ENCODE measurements at places on chromosomes 5 and 9.
A peak's percentile ranks its signal among the peaks of the same experiment; 100 is the strongest.

GRCh38 chr5:154968953-154969352 is 28.1 kb downstream of the MRPL22 start:
- DNase-seq, result no peak

DNA sequence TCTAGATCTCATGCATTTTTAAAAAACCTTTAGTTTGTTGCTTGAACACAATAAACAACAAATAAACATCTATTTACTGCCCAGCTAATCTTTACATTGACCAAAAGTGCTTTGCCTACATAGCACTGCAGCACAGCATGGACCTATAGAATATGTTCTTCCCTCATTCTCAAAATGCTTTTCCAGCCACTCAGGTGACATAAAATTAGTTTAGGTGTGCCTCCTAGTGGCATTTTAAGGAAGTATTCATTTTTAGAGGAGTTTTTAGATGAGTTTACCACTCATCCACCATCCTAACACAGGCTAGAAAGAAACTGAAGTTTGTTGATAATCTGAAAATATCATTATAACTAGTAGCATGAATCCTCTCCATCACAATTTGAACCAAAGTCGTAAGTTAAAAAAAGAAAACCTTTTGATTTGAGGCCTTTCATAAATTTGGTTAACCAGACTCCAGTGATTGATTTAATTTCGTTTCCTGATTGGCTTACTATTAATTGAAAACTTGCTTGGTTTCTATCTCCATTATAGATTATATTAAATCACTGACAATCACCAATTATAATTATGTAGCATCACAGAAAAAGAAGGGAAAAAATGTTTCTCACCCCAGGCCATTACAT is 12.6 kb downstream of the PLGRKT start:
- DNase-seq, result no peak

- no peak for DNase-seq
Observed at GRCh38 chr5:58366461-58366860, 93.4 kb downstream of the PLK2 start.

DNA sequence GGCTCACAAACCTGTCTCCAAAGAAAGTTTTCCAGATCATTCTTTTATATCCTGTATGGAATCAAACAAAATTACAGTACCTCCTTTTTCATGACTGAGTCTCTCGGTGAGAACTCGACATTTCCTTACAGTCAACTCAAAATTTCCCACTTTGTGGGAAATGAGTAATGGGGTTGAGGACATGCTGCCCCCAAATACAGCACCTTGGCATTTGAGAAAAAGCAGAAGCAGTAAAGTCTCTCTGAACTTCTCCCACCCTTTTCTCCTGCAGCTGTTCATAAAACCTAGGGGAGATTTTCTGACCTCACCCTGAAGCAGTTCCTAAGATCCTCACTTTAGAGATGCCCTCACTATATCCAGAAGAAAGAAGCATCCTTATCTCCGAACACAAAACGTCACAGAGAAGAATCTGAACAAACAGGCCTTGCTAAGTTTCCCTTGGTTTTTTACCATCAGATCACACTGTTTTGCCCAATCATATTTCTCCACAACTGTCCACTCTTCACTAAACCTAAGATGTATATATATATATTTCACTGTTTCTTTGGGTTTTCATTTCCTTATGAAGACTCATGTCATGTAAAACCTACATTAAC is 96.1 kb upstream of the APC start:
- DNase-seq, result no peak

- DNase-seq, result no peak
Observed at GRCh38 chr5:113053511-113053995, 77.0 kb downstream of the DCP2 start.

GRCh38 chr5:103703617-103704016 is 141.0 kb upstream of the NUDT12 start:
- DNase-seq, result no peak

GRCh38 chr5:121915765-121916164 is 46.0 kb upstream of the SRFBP1 start:
- DNase-seq, result no peak

GRCh38 chr9:82147798-82148425 is 159.3 kb downstream of the SPATA31D1 start:
- DNase-seq, result no peak

GRCh38 chr9:68836788-68837187 is 131.7 kb downstream of the PIP5K1B start:
- DNase-seq, result no peak

DNA sequence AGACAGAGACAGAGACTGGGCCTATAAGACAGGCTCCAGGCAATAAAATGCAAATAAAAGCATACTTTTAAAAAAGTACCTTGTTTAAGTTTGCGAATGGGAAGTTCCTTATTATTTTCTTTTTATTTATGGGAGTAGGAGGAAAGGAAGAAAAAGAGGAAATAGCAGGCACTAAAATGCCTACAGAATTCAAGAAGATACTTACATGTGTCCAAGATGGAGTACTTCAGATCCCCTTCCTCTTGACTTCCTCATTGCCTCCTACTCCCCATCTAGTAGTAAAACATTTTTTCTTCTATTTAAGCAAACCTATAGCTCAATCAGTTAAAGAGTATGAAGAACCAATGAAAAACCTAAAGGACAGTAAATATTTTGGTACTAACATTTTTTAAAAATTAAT is 24.8 kb downstream of the GKAP1 start:
- DNase-seq, result no peak

DNA sequence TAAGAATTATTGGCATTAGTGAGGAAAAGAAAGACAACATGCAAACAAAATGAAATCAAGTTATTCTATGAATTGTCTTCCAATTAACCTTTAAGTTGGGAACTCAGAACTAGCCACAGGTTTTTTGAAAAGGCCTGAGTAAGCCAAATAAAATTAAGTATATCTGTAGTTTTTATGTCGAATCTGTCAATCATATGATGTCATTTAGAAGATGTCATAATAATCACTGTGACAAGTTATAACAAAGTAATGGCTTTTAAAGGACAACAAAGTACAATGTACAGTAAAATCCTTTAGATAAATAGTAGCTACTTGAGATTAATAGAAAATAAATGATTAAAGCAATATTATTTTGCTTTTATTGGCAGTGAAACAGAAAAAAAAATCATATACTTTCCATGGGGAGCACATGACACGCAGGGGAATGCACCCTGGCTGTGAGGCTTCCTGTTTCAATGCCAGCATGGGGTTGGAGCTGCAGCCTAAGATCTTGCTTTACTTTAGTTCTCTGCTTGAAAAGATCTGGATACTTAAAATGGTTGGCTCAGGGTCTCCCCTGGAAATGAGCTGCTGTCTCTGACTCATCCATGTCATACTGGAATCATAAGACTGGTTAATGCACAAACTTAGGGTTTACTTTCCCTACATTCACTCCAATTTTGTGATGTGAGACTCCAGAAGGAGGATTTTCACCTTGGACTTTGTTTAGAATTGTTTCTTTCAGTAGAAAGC is 284.3 kb downstream of the TAF11L14 start:
- DNase-seq, result no peak

GRCh38 chr5:79074641-79075040 is 5.1 kb downstream of the BHMT2 start:
- DNase-seq, result no peak

GRCh38 chr9:115882911-115883310 is 270.7 kb upstream of the PAPPA start:
- DNase-seq, result no peak

DNA sequence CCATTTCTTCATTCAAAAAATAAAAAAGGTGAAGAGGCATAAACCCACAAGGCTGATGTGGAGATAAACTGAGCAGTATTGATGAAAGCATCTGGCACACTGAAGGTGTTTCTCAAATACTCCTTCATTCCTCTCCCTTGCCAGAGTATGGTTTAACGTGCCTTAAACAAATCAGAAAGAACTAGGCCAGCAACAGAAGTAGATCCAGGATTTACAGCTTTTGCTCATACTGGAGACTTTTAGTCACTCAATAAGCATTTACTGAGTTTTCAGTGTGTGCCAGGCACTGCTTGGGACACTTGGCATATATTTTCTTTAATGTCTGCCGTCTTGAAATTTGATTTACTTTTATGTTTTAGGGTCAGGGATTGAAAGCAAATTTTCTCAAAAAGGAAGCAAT is 53.0 kb downstream of the BNC2 start:
- DNase-seq, result no peak

GRCh38 chr5:56229111-56229510 is 4.0 kb downstream of the ANKRD55 start:
- DNase-seq, result no peak

GRCh38 chr5:143693651-143694252 is 118.2 kb upstream of the HMHB1 start:
- peak; percentile 46 for DNase-seq

DNA sequence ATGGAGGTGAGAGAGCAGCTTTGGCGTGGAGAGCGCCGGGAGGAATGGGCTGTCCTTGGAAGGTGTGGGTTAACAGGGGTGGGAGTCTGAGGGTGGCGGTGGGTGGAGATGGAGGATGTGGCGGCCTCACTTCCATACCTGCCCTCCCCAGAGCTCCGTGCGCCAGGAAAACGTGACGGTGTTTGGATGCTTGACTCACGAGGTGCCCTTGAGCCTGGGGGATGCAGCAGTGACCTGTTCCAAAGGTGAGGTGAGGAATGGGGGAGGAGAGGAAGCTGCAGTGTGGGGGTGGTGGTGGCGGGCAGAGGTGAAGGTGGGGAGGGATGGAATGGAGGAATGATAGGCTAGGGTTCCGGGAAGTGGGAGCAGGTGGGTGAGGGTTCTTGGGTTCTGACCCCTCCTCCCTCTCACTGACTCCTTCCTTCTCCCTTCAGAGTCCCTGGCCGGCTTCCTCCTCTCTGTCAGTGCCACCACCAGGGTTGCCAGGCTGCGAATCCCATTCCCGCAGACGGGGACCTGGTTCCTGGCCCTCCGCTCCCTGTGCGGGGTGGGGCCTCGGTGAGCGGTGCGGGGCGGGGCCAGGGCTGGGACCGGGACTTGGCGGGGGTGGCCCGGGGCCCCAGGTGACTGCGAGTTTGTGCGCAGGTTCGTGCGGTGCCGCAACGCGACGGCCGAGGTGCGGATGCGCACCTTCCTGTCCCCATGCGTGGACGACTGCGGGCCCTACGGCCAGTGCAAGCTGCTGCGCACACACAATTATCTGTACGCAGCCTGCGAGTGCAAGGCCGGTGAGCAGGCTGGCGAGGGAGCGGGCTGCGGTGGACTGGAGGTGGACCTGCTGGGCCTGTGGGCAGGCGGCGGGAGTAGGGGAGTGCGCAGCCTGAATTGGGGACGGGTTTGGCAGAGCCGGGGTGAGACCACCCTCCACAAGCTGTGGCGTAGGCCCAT is 17.1 kb downstream of the TMEM8B start:
- no peak for DNase-seq

- no peak for DNase-seq
Observed at GRCh38 chr5:30436691-30437090, 756.8 kb upstream of the CDH6 start.

DNA sequence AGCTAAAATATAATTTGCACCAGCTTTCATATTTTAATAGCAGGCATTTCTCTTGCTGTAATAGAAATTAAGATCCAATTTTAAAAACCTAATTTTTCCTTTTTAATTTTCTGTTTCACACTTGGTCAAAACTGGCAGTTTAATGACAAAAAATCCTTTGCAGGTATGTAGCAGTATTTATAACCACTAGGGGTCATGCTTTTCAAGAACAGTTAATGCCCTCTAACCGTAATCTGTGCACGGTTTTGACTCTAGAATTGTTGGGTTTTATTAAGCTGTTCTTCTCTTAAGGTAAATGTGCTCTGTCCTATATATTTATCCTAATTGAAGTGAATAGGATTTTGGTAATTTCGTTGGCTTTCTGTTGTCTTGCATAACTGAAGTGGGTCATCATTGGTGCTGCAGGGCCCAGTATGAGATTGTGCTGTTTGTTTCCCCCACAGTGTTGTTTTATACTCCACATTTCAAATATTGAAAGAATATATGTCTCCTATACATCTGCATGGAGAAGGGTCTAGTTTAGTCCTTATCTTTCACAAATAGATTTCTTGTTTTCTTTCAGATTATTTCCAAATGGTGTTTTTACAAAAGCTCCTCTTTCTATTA is 107.4 kb downstream of the SCAMP1 start:
- DNase-seq, result peak; percentile 4

GRCh38 chr9:81465468-81466011 is 223.8 kb downstream of the TLE1 start:
- DNase-seq, result no peak

- DNase-seq, result no peak
Observed at GRCh38 chr9:94577571-94577970, 16.1 kb downstream of the FBP2 start.
